ENCODE measurements at places on chromosomes 3 and 15.

DNA sequence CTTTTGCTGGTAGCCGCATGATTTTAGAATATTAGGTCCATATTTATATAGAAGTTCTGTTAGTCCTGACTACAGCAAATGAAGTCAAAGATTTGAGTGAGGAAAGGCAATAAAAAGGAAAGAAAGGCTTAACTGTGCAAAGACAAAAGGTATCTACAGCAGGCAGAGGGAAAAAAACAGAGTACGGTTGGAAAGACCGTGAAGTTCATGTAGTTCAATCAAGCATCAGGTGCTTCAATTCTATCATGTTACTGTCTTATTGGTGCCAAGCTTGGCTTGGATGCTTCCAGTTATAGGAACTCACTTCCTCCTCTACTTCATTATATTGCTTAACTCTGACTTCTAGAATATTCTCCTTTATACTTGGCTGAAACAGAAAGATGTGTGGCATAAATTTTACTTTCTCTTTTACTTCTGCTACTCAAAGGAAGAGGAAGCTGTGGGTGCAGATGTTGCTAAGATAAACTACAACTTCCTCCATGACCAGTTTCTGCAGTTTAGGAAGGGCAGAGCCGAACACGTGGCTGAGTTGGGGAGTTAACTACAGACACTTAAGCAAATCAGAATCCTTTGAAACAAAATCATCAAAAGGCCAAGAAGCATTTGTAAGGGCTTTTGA, 72.6 kb upstream of the ZBED2 start:
- peak; percentile 22 for DNase-seq

DNA sequence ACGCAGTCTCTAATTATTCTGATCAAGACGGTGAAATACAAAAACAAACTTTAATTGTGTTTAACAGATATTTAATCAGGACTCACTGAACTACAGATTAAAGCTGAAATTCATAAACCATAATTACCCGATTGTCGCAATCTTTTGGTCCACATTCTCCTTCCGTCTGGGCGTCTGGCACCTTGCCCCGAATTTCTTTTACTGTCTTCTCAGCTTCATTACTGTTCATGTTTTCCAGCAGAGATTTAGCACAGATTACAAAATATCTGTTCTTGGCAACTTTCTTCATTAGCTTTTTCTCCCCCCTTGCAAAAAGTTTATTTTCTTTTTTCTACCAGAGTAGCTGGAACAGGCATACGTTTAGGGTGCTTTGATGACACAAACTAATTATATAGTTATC, 271.4 kb downstream of the TIGIT start:
- no peak for DNase-seq

DNA sequence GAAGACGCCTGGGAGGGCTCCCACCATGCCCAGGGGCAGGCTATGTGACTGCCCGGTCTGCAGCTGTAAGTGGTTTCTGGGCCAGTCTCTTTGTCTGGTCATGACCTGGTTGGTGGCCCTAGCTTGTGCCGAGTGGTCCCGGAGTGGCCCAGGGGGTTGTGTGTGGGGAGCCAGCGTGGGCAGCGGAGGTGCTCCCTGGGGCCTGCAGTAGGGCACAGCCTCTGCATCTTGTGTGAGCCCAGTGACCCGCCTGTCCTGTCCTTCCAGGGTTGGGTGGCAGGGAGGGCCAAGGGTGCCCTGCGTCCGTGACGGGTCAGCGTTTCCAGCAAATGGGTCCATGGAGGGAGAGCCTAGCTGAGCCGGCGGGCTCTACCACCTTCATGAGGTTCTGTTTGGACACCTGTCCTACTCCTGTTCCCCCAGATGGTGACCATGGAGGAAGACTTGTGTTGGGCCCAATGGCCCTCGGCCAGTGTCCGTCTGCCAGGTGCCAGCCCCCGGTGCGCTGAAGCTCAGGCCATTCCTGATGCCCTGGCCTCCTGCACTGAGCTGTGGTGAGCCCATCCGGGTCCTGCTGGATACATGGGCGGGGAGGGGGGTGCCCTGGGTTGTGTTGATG, 215.4 kb downstream of the SNRPN start:
- DNase-seq, result no peak

DNA sequence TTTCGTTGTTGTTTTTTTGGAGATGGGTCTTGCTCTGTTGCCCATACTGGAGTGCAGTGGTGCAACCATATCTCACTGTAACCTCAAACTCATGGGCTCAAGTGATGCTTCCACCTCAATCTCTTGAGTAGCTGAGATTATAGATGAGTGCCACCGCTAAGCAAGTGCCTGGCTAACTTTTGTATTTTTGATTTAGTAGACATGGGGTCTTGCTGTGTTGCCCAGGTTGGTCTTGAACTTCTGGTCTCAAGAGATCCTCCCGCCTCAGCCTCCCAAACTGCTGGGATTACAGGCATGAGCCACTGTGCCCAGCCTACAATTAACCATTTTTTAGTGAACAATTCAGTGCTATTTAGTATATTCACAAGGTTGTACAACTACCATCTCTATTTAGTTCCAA, 42.2 kb downstream of the ARHGEF3 start:
- no peak for DNase-seq

GRCh38 chr3:174419216-174419615, 439.9 kb upstream of the NAALADL2 start:
- no peak for DNase-seq

DNA sequence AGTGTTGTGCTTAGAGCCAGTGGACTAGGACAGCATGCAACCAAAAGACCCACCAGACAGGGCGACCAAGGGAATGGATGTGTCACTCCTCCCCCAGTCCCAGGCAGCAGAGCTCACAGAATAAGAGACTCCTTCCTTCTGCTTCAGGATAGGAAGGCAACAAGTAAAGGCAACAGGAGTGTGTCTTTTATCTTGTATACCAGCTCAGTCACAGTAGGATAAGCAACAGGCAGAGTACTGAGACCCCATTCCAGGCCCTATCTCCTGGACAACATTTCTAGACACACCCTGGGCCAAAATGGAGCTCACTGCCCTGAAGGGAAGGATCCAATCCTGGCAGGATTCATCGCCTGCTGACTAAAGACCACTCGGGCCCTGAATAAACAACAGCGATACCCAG, 25.0 kb downstream of the PDCD10 start:
- DNase-seq, result no peak

- no peak for DNase-seq
Measured at GRCh38 chr3:134340982-134341365, 33.3 kb downstream of the AMOTL2 start.

DNA sequence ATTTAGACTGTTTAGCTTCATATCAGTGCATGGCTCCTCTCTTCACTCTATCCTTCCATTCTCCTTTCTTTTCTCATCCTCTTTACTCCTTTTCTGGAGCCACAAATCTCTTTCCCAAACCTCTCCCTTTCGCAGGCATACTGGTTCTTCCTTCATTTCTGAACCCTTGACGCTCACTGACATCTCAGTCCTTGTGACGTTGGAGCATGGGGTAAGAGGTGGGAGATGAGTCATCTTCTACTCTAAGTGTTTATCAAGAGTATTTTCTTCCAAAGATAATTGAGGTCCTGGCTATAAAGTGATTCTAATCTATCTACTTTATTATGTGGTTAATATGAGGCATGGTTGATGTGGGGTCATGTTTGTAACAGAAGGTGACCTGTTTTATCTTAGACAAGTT, 414.2 kb downstream of the AGBL1 start:
- no peak for DNase-seq

DNA sequence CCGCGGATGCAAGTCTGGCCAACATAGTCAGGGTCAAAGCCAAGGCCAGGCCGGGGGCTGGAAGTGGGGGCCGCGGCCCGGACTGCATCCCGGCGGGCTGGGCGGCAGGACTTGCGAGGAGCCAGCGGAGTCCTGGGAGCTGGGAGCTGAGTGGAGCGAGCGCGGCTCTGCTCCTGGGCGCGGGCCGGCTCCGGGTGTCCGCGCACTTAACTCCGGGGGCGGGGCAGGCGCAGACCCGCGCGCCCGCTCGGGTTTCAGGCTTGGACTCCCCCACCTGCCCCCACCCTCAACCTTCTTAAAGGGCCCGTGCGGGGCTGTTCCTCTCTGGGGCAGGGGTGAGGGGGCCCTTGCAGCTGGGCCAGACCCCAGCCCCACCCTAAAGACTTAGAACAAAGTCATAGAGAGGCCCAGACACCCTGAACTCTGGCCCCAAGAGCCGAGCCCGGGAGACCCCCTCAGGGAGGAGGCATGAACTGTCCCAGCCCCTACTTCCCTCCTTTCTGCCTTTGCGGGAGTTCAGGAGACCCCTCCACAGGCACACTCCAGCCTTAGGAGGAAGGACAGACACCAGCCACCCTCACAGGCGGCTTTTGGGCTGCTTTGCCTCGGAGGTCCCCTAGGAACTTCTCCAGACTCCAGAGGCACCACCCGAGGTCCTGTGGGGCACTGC, at the start of gene CSPG4:
Gene CSPG4, minus strand, starts transcription at position 181 of the 670 bp plus-strand sequence. Its CDS starts 93 bp downstream, at position 88.
- no peak for DNase-seq

DNA sequence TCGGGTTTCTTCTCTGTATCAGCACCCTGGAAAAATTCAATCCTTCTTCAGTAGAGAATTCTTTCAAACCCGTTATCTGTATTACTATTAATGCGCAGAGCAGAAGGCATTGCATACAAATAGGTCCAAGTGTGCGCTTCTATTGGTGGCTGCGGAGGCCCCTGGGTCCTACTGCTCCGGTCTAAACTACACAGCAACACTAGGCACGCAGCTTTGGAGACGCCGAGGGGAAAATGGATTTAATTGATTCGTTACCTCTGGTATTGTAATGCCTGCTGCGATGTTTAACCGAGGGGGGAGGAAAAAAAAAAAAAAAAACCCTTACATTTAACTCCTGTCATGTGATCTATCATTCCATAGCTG, at the start of gene ROBO1:
Gene ROBO1, minus strand, starts transcription at position 94 of the 363 bp plus-strand sequence.
- DNase-seq, result no peak

DNA sequence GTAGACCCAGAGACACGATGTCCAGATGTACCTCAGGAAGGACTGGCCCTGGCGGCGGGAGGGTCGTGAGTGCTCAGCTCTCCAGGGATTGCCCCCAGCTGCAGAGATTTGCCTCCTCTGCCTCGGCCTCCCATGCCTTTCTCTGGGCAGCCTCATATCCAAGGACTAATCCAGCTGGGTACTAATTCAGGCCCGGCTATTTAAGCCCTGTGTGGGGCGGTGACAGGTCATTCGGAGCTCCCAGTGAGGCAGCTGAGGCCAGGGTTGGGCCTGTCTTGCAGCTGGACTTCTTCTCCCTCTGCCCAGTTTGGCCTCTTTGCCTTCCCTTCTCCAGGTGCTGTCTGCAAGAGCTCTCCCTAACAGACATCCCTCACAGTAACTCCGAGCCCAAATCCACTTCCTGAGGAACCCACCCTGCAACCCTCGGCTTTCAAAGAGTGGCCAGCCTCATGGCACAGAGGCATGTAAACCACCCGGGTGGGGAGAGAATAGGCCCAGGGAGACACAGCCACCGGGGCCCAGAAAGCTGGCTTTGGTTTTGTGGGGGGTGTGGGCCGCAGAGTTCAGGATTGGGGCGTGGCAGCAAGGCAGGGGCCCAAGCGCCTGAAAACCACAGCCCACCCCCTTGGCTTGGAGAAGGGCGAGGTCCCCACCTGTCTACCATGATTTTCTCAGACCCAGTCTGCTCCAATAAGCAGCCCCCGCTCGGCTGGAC, 85.8 kb downstream of the PPCDC start:
- DNase-seq, result no peak

DNA sequence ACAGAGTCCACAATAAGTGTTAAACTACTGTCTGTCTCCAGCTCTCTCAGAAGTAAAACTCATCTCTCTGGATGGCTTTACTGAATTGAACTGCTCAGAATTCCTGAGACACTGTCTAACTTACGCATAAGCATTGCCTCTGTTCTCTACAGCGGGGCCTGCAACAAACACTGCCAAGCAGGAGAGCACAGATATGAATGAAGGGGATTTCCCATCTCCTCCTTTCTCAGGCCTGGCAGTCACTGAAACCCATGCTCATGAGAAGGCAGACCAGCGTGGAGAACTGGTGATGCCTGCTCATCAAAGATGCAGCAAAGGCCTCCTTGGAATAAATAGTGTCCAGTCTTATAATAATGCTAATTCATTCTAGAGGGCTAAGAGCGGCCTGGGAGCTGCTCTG, 10.3 kb downstream of the RASGRP1 start:
- no peak for DNase-seq

DNA sequence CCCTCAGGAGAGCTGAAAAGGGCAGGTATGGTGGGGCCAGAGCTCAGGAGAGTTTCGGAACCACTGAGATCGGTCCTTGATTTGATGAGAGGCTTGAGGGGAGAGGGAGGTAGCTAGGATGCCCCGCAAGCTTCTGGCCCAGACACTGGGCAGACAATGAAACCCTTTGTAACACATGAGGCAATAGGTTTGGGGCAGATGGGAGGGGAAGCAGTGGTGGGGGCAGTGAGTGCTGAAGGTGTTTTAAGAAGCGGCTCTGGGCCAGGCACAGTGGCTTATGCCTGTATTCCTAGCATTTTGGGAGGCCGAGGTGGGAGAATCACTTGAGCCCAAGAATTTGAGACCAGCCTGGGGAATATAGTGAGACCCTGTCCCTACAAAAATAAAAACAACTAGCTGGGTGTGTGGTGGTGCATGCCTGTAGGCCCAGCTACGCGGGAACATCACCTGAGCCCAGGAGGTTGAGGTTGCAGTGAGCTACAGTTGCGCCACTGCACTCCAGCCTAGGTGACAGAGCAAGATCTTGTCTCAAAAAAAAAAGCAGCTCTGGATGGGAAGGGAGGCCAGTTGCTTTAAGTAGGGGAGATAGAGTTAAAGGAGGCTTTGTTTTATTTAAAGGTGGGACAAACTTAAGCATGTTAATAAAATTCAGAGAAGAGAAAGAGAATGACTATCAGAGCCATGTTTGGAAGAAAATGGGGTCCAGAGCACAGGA, 9.6 kb upstream of the SNX22 start:
- no peak for DNase-seq

- no peak for DNase-seq
Measured at GRCh38 chr3:111326144-111326995, 215.6 kb upstream of the CD96 start.

- no peak for DNase-seq
Measured at GRCh38 chr15:48784756-48785155, 26.1 kb downstream of the CEP152 start.

- DNase-seq, result no peak
Measured at GRCh38 chr15:56036546-56037067, 43.2 kb upstream of the NEDD4 start.

GRCh38 chr15:44654858-44655257, 8.6 kb downstream of the SPG11 start:
- no peak for DNase-seq

GRCh38 chr3:117853923-117854668, 1144.5 kb downstream of the TUSC7 start:
- no peak for DNase-seq

Measured in GM12892 (cell line).